ENCODE measurements at places on chromosomes 5 and 9.

GRCh38 chr5:135318037-135318436, 81.0 kb downstream of the MACROH2A1 start:
- DNase-seq = no peak

GRCh38 chr9:14027116-14027800, 286.7 kb downstream of the NFIB start:
- no peak for DNase-seq

GRCh38 chr9:95004411-95005277, 278.1 kb downstream of the AOPEP start:
- DNase-seq = no peak

- DNase-seq = no peak
These were observed 2.6 kb downstream of the IL5 start for GRCh38 chr5:132540764-132541163.

DNA sequence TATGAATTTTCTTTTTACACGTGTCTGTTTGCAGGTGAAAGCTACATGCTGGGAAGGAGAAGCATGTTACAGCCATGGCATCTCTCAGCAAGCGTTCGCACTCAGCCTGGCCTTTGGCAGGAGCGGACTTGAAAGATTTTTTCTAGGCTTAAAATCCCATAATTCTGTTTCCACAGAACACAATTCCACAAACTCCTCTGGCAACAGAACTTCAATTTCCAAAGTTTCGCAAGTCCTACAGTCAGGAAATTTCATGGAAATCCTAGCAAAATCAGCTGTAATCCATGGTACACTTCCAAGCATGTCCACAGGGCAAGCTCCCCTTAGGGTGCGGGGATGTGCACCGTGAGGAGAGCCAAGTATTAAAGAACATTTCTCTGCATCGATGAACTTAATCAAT, 35.9 kb downstream of the SUB1 start:
- DNase-seq = no peak

Measured in HS-5 (cell line).